Hematopoietic multipotent progenitor cell treated with erythropoietin and hydrocortisone succinate and interleukin-3 and kit ligand, for 6 days (in vitro differentiated cells): ENCODE measurements at places on chromosomes 1 and 21.

DNA sequence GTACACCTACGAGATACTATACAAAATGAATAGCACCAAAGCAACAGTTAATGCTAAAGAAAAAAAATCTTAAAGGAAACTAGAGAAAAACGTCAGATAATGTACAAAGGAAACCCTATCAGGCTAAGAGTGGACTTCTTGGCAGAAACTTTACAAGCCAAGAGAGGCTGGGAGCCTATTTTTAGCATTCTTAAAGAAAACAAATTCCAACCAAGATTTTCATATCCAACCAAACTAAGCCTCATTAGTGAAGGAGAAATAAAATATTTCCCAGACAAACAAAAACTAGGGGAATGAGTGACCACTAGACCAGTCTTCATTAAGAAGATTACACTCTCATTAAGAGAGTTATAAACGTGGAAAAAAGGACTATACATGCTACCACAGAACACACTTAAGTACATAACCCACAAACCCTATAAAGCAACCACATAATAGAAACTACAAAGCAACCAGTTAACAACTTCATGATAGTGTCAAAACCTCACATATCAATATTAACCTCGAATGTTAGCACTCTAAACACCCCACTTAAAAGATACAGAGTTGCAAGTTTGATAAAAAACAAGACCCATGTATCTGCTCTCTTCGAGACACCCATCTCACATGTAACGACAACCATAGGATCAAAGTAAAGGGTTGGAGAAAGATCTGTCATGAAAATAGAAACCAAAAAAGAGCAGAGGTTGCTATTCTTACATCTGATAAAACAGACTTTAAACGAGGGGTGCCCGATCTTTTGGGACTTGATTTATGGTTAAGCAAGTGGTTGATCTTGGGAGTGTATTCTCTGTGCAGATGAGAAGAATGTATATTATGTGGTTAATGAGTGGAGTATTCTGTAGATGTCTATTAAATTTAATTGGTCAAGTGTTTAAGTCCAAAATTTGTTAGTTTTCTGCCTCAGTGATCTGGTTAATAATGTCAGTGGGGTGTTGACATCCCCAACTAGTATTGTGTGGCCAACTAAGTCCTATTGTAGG, 1301.4 kb downstream of the PLA2G4A start:
- DNase-seq = no peak

DNA sequence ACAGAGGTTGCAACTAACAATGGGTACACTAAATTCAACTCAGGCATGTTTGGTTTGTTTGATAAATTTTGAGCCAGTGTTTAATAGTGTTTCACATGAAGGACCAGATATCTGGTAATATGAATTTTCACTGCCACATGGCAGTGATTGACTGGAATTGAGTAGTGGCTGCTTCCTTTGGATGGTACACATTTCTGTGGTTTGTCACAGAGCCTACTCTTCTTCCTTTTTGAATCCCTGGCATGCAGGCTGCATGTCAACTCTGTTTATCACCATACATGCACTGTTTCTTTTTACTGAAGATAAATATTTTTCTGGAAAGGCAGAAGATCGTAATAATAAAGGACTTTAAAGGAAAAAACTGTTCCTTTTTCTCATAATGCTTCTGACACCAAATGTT, 35.5 kb downstream of the SDCCAG8 start:
- DNase-seq = no peak

DNA sequence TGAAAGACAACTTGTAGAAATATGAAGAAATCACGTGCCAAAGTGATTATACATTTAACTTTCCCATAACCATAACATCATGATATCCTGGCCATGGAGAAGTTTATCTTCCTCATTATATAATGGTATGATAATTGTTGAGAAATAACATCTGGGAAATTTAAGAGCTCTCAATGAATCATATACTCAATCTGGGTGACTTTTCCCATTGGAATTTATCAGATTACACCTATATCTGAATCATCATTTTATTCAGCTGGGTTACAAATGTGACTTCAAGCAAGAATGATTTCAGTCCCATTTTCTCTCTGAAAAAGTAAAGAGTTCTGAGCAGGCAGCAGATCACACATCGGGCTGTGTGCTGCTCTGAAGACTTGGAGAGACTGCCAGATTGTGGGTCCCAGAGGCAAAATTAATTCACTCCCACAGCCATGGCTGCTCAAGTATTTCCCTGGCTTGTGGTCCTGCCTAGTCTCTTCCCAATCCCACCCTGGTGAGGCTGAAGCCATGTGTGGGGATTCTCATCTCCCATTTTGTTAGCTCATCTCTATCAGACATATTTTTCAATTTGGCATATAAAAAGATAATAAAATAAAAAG, 278.0 kb downstream of the MRPL39 start:
- no peak for DNase-seq

- no peak for DNase-seq
These were observed 77.7 kb upstream of the CACNA1E start for GRCh38 chr1:181405584-181405983.

DNA sequence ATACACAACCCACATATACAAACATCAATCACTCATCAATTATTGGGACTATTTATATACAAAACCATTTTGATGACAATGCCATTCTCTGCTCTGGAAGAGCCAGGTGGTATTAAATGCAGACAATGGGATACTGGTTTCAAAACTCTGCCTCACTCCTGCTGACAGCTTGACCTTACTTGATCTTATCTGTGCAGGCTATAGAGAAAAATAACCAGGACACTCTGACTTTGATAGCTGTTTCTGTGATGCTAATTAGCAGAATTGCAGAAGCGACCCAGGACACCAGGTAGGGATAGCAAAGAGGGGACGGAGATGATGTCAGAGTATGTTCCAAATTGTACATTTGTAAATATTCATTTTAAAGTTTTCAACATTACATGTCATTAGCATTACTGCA, 89.5 kb downstream of the OLFM3 start:
- DNase-seq = no peak

DNA sequence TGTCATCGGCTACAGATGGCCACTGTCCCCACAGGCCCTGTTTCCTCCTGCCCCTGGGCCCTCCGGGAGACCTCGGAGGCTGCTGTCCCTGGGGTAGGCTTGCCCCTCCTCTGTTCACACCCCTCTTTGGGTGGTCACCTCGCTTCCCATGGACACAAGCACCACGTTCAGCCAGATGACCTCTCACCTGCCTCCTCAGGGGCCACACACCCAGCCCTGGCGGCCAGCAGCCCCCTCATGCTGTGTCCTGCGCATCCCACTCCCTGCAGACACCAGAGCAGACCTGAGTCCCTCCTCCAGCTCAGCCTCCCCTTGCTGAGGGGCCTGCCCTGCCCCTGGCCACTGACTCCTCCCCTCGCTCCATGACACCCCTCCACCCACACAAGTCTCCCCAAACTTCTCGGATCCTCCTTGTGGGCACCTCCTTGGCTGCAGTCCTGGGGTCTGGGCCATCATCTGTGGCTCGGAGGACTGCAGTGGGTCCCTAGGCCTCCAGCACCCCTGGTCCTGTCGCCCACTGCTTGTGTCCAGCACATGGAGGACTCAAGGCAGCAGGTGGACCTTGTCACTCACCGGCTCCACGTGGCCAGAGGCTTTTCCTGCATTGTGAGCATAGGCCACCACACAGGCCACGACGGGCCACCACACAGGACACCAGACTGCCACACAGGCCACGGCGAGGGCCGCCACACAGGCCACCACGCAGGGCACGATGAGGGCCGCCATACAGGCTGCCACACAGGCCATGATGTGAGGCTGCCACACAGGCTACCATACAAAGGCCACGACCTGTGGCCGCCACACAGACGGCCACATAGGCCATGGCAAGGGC, 51.1 kb downstream of the MORN1 start:
- DNase-seq = no peak

DNA sequence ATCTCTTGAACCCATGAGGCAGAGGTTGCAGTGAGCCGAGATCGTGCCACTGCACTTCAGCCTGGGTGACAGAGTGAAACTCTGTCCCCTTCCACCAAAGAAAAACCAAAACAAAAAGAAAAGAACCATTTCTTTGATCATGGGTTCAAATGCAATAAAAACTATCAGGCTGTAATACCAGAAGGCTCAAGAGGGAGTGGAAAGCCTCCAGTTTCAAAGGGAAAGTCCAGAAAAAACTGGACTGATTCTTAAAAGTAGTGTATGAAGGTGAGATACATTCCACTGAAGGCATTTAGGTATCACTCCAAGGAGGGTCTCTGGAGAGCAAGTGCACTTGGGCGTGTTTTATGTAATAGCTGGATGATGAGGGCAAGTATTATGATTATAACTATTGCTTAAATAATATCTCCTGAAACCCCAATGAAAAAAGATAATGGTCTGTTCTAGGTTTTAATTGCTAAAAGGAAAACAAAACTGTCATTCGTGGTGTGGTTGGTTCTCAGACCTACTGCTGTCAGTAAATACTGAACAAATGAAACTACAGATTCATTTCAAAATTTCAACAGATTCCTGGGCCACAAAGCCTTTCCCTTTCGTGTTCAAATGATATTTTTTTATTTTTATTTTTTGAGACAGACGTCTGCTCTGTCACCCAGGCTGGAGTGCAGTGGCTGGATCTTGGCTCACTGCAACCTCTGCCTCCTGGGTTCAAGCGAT, 6.0 kb upstream of the CAMTA1 start:
- DNase-seq = no peak
